Endodermal cell (in vitro differentiated cells): ENCODE measurements at places on chromosomes 16 and 17.

DNA sequence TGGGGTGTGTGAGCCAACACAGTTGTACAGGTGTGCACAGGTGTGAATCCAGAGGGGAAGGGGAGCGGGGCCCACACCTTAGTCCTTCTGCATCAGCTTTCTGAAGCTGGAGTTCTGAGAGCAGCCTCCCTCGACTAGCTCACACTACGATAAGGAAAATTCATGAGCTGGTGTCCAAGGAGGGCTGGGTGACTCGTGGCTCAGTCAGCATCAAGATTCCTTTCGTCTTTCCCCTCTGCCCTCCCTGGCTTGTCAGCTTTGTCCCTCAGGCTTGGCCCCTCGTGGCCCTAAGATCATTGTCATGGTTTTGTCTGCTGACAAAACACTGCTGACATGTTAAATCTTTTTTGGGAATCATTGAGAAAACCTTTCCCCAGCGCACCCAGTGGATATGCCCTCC lies 47.5 kb downstream of the OR1D5 start:
- DNase-seq: no peak
- no peaks in the 10 kb centered on the region for H3K27me3 ChIP-seq
- H3K36me3 ChIP-seq: peaks cover 4% of the 10 kb centered on the region
- no peak overlapping the region for H3K4me3 ChIP-seq
- H3K4me1 ChIP-seq: no peaks in the 10 kb centered on the region

DNA sequence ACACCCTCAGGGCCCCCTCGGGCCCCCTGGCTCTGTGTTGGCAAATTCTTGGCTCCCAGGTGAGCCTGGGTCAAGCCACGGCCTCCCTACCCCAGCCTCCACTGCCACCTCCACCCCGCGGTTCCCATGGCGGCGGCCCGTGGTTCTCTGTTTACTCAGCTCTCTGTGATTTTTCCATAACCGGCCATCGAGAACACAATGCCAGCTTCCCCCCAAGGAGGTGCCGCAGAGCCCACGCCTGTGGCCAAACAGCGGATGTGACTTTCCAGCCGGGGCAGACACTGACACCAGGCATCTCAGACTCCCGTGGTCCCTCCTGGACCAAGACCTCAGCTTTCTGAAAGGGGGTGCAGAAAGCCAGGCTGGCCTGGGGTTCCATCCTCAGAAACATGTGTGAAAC lies 21.6 kb upstream of the ATP2A3 start:
- H3K4me1 ChIP-seq: no peaks in the 10 kb centered on the region
- H3K36me3 ChIP-seq: no peaks in the 10 kb centered on the region
- H3K4me3 ChIP-seq: no peak overlapping the region
- no peaks in the 10 kb centered on the region for H3K27me3 ChIP-seq
- no peak overlapping the region for H3K27ac ChIP-seq

DNA sequence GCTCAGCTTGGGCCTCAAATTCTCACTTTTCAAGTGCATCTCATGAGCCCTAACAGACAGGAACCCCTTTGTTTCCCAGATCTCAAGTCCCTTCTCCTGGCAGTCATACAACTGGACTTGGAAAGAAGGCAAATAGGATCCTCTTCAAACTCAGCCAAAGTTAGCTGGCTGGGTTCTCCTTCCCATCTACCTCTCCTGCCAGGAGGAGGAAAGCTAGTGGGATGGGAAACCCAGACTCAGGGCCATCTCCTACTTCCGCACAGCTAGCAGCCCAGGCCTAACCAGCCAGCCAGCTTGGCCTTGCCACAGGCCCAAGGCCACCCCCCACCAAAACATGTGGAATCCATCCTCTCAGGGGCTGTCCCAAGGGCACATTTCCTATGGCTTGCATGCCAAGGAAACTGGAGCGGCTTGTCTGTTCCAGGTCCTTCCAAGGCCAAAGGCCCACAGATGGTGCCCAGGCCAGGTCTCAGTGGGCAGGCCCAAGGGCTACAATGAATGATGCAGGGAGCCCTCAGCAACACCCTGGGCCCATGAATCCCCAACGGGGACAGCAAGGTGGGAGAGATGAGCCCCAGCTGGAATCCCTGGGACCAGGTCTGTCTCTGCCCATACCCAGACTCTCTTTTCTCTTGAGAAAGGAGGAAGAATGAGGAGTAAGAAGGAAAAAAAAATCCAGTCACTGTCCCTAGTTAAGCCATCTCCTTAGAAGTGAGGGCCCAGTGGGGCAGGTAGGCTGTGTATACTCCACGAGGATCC lies 1.7 kb downstream of the SMARCD2 start:
- H3K36me3 ChIP-seq: no peaks in the 10 kb centered on the region
- no peak overlapping the region for H3K27ac ChIP-seq
- peak overlapping the region; percentile 97 for H3K4me3 ChIP-seq
- peaks cover 10% of the 10 kb centered on the region for H3K4me1 ChIP-seq
- no peaks in the 10 kb centered on the region for H3K27me3 ChIP-seq

GRCh38 chr16:1315081-1316032 lies 5.9 kb downstream of the UBE2I start:
- no peak overlapping the region for H3K27ac ChIP-seq
- no peaks in the 10 kb centered on the region for H3K4me1 ChIP-seq
- peaks cover 73% of the 10 kb centered on the region for H3K36me3 ChIP-seq

DNA sequence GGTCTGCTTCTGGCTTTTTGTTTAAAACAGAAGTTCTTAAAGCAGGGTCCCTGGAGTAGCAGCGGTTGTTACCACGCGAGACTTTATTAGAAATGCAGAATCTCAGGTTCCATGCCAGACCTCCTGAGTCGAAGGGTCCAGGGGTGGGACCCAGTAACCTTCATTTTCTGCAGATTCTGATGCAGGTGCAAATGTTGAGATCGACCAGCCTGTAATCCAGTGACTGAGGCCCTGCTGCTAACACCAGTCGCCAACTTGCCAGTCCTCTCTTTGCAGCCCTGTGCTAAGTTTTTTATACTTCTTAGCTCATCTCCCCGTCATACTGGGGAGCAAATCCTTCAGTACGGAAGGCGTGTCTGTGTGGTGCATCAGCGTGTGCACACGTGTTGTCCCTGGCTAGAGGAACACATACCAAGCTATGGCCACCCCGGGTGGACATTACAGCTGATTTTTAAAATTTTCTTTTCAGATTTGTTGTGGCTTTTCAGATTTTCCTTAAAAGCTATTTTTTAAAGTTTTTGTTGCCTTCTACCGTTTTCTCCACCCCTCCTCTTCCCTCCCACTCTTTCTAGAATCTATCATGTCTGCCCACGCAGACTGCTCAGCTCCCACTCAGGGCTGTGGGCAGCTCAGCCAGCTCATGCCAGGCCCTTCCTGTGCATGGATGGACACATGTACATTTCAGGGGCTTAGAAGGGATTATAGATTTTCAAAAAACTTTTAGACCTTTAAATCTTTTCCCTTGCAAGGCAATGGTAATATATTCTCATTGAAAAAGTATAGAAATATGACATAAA lies 57.7 kb downstream of the MEAK7 start:
- H3K27ac ChIP-seq: no peak overlapping the region
- no peaks in the 10 kb centered on the region for H3K27me3 ChIP-seq
- H3K4me3 ChIP-seq: no peak overlapping the region
- H3K4me1 ChIP-seq: peaks cover 4% of the 10 kb centered on the region

DNA sequence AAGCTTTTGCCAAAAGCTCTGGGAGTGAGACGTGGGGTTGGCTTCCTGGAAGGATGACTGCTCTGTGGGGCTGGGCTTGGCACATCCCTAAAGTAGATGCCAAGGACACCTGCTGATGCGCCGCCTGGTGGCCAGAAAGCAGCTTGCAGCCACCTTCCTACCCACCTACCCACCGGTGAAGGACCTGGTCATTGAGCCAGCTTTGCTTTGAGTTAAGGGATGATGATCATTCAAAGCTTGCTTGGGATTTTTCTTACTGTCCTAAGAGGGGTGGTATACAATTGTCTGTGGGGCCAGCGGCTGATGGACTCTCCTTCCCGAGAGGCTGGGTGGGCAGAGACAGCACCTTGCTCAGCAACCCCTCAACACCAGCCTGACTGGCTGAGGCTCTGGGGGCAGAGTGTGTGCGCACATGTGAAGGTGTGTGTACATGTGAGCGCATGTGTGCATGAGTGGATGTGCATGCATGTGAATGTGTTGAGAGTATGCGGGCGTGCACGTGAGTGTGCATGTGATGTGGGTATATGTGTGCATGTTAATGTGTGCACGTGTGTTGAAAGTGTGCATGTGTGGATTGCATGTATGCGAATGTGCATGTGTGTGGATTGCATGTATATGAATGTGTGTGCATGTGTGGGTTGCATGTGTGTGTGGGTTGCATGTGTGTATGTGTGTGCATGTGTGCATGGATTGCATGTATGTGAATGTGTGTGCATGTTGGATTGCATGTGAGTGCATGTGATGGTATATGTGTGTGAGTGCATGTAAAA lies 18.6 kb downstream of the C1QTNF1 start:
- H3K27ac ChIP-seq: no peak overlapping the region
- no peak overlapping the region for H3K4me3 ChIP-seq
- peak; percentile 93 for DNase-seq
- H3K4me1 ChIP-seq: no peaks in the 10 kb centered on the region
- H3K36me3 ChIP-seq: no peaks in the 10 kb centered on the region

DNA sequence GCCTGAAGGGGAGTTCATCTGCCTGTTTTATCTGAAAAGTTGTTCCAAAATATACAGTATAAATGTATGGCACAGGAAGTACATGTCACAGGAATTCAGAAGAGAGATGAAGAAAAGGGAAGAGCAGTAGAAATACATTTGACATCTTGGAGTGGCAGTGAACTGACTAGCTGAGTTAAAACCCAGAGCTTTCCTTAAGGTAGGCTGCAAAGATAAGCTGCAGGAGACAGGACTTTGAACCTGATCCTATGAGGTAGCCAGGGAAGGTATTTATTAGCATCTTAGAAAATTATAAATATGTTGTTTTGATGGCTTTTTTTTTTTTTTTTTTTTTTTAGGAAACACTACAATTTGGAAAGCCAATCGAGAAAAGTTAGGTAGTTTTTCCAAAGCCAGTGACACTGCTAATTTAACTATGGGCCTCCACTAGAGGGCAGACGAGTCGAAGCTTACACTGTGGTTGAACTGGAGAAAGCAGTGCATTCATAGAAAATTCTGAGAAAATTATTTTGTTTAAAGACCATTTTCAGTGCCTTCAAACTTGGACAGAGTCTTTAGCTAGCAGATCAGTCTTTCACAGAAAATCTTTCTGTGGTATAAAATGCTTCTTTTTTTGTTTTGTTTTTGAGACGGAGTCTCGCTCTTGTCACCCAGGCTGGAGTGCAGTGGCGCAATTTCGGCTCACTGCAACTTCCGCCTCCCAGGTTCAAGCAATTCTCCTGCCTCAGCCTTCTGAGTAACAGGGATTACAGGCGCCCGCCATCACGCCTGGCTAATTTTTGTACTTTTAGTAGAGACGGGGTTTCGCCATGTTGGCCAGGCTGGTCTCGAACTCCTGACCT lies 122.3 kb downstream of the SSH2 start:
- H3K4me3 ChIP-seq: no peak overlapping the region
- no peaks in the 10 kb centered on the region for H3K4me1 ChIP-seq
- no peaks in the 10 kb centered on the region for H3K36me3 ChIP-seq

- H3K27me3 ChIP-seq: no peaks in the 10 kb centered on the region
- no peaks in the 10 kb centered on the region for H3K36me3 ChIP-seq
- H3K4me1 ChIP-seq: no peaks in the 10 kb centered on the region
- H3K4me3 ChIP-seq: no peak overlapping the region
- no peak for DNase-seq
- no peak overlapping the region for H3K27ac ChIP-seq
These were observed 41.3 kb upstream of the ZCCHC14 start for GRCh38 chr16:87534030-87534653.
